ENCODE measurements at places on chromosomes 16 and 17.

GRCh38 chr16:81494434-81494806 lies 49.8 kb downstream of the CMIP start:
- no peak for DNase-seq

DNA sequence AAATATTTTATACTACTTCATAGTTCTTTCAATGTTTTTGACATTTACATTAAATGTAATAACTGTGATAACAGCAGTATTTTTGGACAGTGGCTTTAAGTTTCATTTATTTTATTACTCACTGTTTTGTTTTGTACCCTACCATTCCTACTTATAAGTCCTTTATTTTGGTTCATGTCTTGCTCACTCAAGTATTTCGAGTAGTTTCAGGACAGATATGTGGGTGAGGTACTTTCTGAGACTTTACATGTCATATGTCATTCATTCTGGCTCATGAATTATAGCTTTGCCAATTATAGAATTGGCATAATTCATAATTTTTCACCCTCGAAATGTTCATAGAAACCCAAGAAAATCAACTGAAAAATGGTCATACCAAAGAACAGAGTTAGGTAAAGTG lies 44.4 kb downstream of the PIK3R5 start:
- DNase-seq, result no peak

DNA sequence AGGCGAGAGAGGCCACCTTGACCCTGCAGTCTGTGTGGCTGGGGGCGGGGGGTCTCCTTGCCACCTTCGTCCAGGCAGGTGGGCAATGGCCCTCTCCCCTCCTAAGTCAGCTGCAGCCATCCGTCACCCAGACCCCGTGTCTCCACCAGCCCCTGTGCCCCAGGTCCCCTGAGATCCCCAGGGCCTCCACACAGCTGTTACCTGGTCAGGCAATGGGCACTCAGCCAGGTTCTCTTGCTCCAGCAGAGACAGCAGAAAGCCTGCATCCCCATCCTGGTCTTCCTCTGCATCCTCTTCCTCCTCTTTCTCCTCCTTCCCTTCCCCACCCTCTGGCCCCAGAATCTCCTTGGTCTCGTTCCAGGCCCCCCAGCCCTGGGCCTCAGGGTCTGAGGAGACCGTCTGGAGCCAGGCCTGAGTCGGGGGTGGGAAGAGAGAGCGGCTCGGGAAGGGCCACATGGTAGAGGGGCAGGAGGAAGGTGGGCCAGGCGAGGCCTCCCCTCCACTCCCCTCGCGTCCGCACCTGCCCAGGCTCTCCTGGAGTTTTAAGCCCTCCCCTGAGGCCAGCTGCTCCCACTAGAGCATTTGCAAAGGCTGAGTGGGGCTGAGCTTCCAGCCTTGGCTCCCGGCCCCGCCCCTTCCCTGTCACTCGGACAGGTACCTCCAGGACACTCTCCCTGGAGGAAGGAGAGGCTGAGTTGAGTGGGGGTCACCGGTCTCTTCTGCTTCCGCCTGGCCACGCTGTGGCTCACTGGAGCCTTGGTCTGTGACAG lies at the start of gene PABPN1L:
Gene PABPN1L, minus strand, starts transcription at position 510 of the 770 bp plus-strand sequence. Its CDS starts 54 bp downstream, at position 456.
- no peak for DNase-seq

GRCh38 chr16:87344931-87345631 lies 27.9 kb upstream of the C16orf95 start:
- DNase-seq, result peak; percentile 21

GRCh38 chr16:85709766-85710585 lies 21.2 kb upstream of the GINS2 start:
- no peak for DNase-seq
